ENCODE measurements at places on chromosomes 1 and 21.

DNA sequence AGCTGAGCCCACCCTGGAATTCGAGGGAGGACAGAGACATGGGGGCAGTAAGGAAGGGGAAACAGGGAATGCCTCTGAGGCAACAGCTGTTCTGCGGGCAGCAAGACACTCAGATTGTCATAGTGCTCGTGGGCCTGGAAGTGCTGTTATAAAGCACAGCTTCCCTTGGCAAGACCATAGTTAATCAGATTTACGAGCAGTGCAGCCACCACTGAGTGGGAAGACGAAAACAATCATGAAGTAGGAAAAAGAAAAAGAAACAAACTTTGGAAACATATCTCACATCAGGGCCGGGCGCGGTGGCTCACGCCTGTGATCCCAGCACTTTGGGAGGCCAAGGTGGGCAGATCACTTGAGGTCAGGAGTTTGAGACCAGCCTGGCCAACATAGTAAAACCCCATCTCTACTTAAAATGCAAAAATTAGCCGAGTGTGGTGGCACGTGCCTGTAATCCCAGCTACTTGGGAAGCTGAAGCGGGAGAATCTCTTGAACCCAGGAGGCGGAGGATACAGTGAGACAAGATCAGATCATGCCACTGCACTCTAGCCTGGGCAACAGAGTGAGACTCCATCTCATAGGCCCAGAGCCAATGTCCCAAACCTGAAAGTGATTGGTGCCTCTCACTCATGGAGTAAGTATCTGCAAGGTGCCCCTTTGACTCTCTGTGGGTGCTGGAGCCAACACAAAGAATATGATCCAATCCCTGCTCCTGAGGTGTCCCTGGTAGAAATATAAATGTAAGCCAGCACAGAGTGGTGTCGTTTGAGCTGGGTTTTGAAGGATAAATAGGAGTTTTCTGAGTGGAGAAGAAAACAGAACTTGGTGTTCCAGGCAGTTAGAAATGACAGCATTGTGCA is 55.6 kb upstream of the GPR153 start:
- no peak for DNase-seq

DNA sequence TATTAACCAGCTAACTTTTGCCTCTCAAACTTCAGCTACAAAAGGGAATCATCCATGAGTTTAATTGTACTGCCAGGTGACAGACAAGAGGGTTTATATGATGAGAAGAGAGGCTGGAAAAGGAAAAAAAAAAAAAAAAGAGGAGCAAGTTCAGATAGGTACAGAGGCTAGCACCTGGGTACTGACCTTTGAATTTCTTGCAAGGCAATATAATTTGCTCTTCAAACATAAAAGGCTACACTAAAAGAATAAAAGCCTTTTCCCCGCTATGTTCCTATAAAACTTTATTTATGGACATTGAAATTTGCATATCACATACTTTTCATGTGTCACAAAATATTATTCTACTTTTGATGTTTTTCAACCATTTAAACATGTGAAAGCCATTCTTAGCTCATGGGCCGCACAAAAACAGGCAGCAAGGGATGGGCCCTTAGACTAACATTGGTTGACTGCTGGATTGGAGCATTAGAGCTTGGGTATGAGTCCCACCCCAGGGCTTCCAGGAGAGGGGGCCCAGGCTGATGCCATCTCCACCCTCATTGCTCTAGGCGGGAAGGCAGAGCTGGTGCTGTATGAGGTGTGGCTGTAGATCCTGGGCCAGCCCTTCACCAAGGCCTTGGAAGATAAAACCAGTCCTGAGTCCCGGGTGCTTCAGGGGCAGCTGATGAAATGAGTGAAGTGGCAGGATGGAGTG is 44.3 kb downstream of the ATP1B1 start:
- DNase-seq: no peak

DNA sequence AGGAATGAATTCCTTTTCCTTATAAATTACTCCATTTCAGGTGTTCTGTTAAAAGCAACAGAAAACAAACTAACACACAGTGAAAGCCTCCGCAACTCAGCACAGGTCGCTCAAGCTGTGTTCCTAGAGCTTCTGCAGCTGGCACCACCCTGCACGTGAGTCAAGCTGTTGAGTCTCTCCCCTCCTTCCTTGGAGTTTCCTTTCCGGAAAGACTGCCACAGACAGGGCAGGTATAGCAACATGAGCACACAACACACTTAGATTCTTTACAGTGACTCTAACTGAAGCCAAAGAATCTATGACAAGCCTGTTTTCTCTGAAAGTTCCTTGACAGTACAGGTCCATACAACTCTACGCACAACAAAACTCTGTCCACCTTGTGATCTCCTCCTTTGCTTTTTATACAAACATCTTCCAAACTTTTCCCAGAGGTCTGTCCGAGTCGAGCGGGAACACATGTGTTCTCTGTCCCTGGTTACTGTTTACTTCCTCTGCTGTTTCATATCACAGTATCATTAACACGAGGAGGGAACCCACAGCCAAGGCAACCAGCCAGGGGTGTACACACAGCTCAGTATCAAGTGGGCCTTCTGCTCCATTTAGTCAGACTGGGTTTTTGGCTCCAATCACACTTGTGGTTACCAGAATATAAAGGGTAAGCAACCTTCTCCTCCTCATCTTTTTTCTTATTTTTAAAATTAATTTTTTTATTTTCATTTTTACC is 38.7 kb upstream of the DESI2 start:
- no peak for DNase-seq

- DNase-seq: no peak
Measured at GRCh38 chr1:223700388-223700918, 11.9 kb upstream of the CAPN2 start.

DNA sequence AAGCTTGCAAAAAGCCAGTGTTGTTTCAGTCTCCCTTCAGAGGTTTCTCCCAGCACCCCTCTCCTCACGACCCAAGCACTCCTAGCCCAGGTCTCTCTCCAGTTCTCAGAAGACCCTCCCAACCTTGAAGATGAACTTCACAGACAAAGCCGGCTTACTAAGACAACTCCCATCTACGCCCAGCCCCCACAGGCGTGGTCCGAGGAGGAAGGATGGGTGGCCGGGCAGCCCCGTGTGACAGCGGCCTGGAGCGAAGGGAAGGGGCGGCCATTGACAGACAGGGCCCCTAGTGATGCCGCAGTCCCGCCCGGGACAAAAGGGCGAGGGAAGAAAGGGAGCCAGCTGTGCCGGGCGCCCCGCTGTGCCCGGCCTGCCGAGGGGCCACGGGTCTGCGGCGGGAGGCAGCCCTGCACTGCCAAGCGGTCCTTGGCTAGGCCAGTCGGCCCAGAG is 6.9 kb downstream of the PAX7 start:
- no peak for DNase-seq
